ENCODE measurements at places on chromosomes 5 and 9. TPM values are rescaled to one million over a fixed set of nuclear protein-coding genes. Genes with fewer than 3 reads are reported as not detected.

POLE3 gene
- 34.8 TPM for total RNA-seq

DNA sequence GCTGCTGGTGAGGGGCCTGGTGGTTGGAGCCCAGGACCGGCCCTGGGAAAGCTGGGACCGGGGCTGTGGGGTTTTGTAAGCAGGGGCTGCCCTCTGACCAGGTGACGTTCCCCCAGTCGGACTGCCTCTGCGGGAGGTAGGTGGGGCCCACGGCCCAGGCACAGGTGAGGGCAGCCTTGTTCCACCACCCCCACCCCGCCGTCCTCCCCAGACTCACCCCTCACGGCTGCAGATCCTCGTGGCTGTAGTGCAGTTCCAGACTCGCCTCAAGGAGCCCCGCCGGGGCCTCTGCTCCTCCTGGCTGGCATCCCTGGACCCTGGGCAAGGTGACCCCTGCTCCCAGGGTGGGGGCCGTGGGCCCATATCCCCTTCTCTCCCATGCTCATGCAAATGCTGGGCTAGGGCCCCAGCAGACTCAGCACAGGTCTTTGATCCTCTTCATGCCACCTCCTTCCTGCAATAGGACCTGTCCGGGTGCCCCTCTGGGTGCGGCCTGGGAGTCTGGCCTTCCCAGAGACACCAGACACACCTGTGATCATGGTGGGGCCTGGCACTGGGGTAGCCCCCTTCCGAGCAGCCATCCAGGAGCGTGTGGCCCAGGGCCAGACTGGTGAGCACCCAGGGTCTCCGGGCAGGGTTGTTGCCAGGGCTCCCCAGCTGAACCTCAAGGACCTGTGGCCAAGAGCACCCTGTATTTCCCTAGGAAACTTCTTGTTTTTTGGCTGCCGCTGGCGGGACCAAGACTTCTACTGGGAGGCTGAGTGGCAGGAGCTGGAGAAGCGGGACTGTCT lies 6.6 kb downstream of the RNF208 start:
- DNase-seq: no peak

GRCh38 chr9:81108821-81109220 lies 580.5 kb downstream of the TLE1 start:
- DNase-seq: no peak

DNA sequence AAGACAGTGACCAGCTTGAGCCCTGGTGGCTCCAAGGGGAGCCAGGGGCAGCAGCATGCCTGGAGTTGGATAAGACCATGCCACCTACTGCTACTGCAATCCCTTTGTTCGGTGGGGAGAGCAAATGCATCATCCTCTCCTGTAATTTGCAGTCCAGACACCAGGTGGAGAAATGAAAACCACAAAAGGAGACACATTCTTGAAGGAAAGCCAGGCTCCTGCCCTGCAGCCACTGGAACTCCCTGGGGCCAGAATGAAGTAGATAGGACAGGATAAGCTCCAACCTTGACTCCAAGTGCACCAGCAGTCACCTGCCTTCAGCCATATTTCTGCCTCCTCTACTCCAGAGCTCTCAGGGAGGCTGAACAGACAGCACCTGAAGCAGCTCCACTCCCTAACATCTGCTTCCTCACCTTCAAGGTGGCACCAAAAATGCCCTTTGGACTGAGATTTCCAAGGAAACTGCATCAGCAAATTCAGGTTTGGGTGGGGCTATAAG lies 65.1 kb upstream of the IQGAP2 start:
- DNase-seq: peak; percentile 48

GRCh38 chr5:141711687-141712086 lies 29.7 kb upstream of the ARAP3 start:
- DNase-seq: no peak

All from ureter (tissue), 1 donor.